Muscle of leg (tissue), 16 donors: ENCODE measurements at places on chromosomes 7 and 10. TPM values are rescaled to one million over a fixed set of nuclear protein-coding genes. Genes with fewer than 3 reads are reported as not detected.

GRCh38 chr7:45574669-45575500, 717 bp downstream of the ADCY1 start:
- peak; percentile 76 for DNase-seq

DNA sequence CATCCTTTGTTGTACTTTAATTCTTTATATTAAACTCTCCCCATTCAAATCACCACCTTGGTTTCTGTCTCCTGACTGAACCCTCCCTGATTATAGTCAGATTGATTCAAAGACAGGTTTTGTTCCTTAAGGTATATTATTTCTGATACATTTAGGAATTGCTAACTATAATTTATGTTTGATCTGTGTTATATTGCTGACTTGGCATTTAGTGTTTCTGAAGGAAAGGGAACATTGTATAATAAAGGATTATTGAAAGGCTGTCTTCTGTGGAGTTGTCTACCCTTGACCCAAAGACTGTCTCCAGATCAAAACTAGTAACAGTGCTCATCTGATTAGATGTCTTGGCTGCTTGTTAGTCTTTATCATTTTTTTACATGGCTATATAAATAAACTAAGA, 10.3 kb downstream of the CDK1 start:
- no peak for DNase-seq

DNA sequence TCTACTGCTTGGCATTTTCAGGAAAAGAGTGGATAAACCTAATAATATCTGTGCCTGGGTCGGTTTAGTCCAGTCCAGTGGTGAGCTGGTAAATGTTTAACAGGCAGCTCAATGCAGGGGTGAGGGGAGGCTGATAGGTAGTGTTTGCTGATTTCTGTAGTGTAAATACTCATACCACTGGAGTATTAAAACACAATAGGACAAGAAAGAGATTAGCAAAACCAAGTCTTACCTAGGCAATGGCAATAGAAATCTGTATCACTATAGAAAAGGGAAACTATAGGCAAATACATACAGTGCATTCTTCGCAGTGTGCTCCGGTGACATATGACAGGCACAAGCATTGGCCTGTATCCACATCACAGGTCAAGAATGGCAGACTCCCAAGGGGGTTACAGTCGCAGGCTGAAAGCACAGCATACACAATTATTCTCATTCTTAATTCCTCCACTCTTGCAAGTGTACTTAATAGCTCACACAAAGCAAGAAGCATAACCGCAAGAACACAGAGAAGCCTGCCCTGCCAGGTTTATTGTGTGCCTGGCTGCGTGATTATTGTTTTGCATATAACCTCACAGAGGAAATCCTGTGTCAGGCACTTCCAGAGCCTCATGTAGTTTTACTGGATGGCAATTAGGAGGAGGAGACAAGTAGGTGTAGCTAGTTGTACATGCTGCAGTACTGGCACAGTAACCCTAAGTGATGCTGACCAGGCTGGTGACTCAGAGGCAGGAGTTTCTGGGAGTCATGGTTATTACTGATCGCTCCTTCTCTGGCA, 35.0 kb downstream of the LAMB4 start:
- DNase-seq = peak; percentile 54

- no peak for DNase-seq
Measured at GRCh38 chr10:108598320-108598695, 1325.0 kb downstream of the XPNPEP1 start.

DNA sequence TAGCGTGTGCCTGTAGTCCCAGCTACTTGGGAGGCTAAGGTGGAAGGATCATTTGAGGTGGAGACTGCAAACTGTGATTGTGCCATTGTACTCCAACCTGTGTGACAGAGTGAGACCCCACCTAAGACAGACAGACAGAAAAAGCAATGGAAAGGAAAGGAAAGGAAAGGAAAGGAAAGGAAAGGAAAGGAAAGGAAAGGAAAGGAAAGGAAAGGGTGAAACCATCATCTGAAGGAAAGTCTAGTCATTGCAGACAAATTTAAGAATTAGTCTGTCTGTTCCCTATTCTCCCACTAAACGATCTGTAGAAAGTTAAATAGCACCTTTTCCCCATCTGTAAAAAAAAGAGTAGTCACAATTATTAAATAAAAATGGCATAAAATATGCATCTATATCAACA, 91.1 kb upstream of the SKAP2 start:
- no peak for DNase-seq

GRCh38 chr10:87763086-87763861, 54.8 kb downstream of the ATAD1 start:
- DNase-seq = no peak

DNA sequence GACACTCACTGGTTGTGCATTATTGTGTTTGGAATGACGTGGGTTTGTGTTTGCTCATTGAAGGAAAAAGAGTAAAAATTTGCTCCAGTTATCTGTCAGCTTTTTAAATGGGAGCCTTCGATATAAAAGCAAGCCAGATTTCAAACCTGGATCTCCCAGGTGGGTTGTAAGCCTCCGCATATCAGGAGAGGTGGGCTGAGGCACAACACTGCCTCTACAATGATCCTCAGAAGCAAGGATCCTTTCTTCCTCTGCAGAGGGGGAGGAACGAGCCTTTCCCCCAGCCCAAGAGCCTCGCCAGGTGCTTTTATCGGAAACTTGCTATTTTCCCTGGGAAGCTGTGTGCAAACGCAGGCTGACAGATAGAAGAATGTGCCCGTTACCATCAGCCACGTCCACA, 331.0 kb upstream of the MGMT start:
- no peak for DNase-seq

DNA sequence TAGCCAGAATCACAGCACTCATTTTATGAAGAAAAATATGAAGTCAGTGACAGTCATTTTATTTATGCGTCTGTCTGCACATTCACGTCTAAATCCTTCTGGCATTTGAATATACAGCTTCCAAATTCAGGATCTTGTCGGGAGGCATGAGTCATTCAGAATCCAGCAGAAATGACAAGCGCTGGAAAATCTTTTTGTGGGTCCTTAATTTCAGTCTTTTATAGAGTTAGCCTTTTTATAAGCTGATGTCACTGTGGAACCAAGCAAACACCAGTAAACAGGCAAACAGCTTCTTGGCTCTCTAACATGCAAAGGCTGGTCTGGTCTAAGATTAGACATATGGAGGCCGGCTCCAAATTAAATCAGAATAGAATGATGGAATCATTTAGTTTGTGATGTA, 388.2 kb upstream of the TEX47 start:
- DNase-seq = peak; percentile 41

- peak; percentile 13 for DNase-seq
Measured at GRCh38 chr7:88759230-88760135, at the start of gene ZNF804B. Gene ZNF804B (plus strand): TSS chr7:88759700. CDS start chr7:88759977, 277 bp downstream.

GRCh38 chr7:72503644-72504043, 91.5 kb upstream of the CALN1 start:
- peak; percentile 9 for DNase-seq

DNA sequence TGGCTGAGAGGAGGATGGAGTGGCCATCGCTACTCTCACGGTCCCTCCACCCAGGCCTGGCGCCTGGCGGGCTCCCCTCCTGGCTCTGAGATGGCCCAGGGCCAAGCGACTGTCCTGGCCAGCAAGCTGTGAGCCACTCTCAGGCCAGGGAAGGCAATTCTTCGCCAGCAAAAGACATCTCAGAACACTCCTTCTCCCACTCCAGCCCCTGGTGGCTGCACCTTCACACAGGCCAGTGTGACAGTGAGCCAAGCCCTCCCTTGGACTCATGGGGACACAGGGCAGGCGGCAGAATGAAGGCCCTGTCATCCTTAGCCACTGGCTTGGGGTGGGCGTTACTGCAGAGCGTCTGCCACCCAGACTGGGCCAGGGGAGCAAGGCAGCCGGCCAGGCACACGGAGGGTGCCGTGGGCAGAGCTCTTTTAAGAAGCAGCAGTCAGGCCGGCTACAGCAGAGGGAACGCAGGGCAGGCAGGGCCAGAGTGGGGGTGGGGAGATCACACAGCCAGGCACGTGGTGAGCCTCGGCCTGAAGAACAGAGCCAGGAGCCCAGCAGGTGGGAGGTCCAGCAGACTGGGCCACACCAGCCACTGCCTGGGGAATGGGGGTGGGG, 14.4 kb downstream of the STK32C start:
- DNase-seq = peak; percentile 30

DNA sequence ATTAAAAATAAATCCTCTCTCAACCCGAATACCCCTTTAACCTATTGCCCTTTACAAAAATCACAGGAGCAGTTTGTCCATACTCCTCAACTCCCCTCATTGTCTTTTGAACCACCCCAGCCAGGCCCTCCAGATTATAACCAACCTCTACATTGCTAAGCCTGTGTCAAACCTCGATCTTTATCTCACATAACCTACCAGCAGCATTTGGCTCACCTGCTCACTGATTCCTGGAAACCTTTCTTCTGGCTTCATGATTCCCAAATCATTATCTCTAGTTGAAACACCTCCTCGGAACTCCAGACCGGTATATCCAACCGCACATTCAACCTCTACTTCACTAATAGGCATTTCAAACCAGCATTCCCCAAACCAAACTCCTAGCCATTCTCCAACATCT, 11.8 kb downstream of the SEC61G start:
- DNase-seq = no peak

- DNase-seq = no peak
Measured at GRCh38 chr10:37478381-37478780, 353.0 kb downstream of the ANKRD30A start.

GRCh38 chr10:103695584-103696005, 159.8 kb downstream of the SH3PXD2A start:
- peak; percentile 36 for DNase-seq

- DNase-seq = no peak
Measured at GRCh38 chr10:98478430-98479222, 31.9 kb upstream of the HPS1 start.

DNA sequence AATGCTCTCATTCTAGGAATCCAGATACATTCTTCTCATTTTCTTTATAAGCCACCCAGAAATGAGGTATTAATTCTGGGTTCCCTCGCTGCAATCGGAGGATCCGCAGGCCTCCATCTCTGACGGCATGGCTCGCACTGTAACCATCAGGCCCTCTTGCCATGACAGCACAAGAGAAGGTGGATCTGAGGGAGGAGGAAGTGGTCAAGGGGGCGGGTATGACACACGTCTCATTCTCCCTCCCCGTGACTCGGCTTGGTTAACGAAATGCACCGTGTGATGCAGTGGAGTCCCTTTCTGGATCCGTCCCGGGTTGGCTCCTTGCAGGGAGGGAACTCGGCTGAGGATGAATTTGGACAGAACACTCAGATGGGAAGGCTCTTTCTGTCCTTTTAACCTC, 280.2 kb downstream of the TCERG1L start:
- no peak for DNase-seq

GRCh38 chr10:14781763-14782162, 7.1 kb upstream of the FAM107B start:
- DNase-seq = no peak

GRCh38 chr7:4958477-4959301, at the start of gene MMD2:
Gene MMD2 (minus strand): TSS chr7:4959187. CDS start chr7:4959017, 170 bp downstream.
- peak; percentile 11 for DNase-seq

The AOAH gene
- polyA plus RNA-seq = 3.4 TPM

The ATAD1 gene
- 25.0 TPM for polyA plus RNA-seq

The FAM170B gene
- not detected for polyA plus RNA-seq

The FAM25A gene
- not detected for polyA plus RNA-seq

The PEX1 gene
- polyA plus RNA-seq = 23.3 TPM

The TMEM273 gene
- polyA plus RNA-seq = 5.8 TPM

The OPALIN gene
- not detected for polyA plus RNA-seq

The CFAP69 gene
- polyA plus RNA-seq = 4.9 TPM

The LLCFC1 gene
- polyA plus RNA-seq = 0.30 TPM

The IFIT1B gene
- polyA plus RNA-seq = 0.31 TPM

The PPP2R2D gene
- polyA plus RNA-seq = 25.5 TPM

The CC2D2B gene
- 1.1 TPM for polyA plus RNA-seq
